Activated T-helper 1 cell treated with anti-CD3 and anti-CD28 coated beads, Interleukin-12 subunit alpha, Interleukin-12 subunit beta, Interleukin-2, Interleukin-4 antibody, amounts not matched to agents 30 ng/mL and 10 ng/mL and 1 ng/mL, durations not matched to agents 14 hours and 24 hours and 36 hours (primary cell): ENCODE measurements at places on chromosomes 12 and 14. TPM values are rescaled to one million over a fixed set of nuclear protein-coding genes. Genes with fewer than 3 reads are reported as not detected.

Gene SIX1
- 0.39 and 0.41 TPM in 2 replicates for total RNA-seq

Gene NTS
- not detected in 2 replicates for total RNA-seq

Gene KLRD1
- 2.5 and 2.7 TPM in 2 replicates for total RNA-seq

Gene TUBA1A
- 46.7 and 47.2 TPM in 2 replicates for total RNA-seq

Gene NKX2-8
- total RNA-seq = not detected in 2 replicates

Gene USP30
- 9.0 and 10.5 TPM in 2 replicates for total RNA-seq

Gene KRT3
- 0.08 TPM in 1 of 2 replicates, not detected in the other for total RNA-seq

Gene KRT76
- total RNA-seq = not detected in 2 replicates

Gene CDKN1B
- total RNA-seq = 54.8 and 61.9 TPM in 2 replicates

Gene OR6C2
- not detected in 2 replicates for total RNA-seq

Gene ACRBP
- total RNA-seq = 0.83 and 1.0 TPM in 2 replicates

Gene SLC7A8
- not detected in 2 replicates for total RNA-seq

Gene PIK3C2G
- not detected in 2 replicates for total RNA-seq

Gene MAP4K5
- 26.4 and 27.5 TPM in 2 replicates for total RNA-seq

Gene LIN7A
- total RNA-seq = 1.5 and 2.1 TPM in 2 replicates

Gene CNTN1
- total RNA-seq = not detected in 2 replicates

Gene IAPP
- not detected in 2 replicates for total RNA-seq

Gene KLHL28
- 15.9 and 16.9 TPM in 2 replicates for total RNA-seq

Gene OR10G2
- total RNA-seq = 0.24 TPM in 1 of 2 replicates, not detected in the other

Gene KRT74
- total RNA-seq = not detected in 2 replicates

Gene HOXC9
- total RNA-seq = not detected in 2 replicates

Gene ACSS3
- total RNA-seq = not detected in 2 replicates

Gene FOXA1
- total RNA-seq = 0.31 TPM in 1 of 2 replicates, not detected in the other

Gene OTX2
- total RNA-seq = not detected in 2 replicates

Gene NELL2
- 11.5 and 16.4 TPM in 2 replicates for total RNA-seq

Gene OAS2
- total RNA-seq = 113 and 119 TPM in 2 replicates

Gene TMEM121
- 9.9 and 11.7 TPM in 2 replicates for total RNA-seq

Gene UNC119B
- 24.2 and 24.6 TPM in 2 replicates for total RNA-seq

Gene SLC25A21
- total RNA-seq = not detected in 2 replicates

Gene EPYC
- total RNA-seq = not detected in 2 replicates

Gene GARIN6
- total RNA-seq = not detected in 2 replicates

Gene CLEC4E
- total RNA-seq = not detected in 2 replicates

Gene ADAM21
- not detected in 2 replicates for total RNA-seq

Gene EPS8
- 1.9 and 3.1 TPM in 2 replicates for total RNA-seq

Gene ASCL1
- total RNA-seq = 0.08 TPM in 1 of 2 replicates, not detected in the other

Gene BMP4
- not detected in 2 replicates for total RNA-seq

Gene KRT85
- not detected in 2 replicates for total RNA-seq

Gene RPGRIP1
- not detected in 2 replicates for total RNA-seq

Gene FGF23
- not detected in 2 replicates for total RNA-seq

Gene GALNT16
- total RNA-seq = 0.02 and 0.05 TPM in 2 replicates

Gene NEDD1
- 61.1 and 65.3 TPM in 2 replicates for total RNA-seq

Gene SSTR1
- total RNA-seq = not detected in 2 replicates

Gene SMOC1
- total RNA-seq = not detected in 2 replicates

Gene YY1
- 109 and 110 TPM in 2 replicates for total RNA-seq

Gene PPP1R3E
- 16.6 and 17.3 TPM in 2 replicates for total RNA-seq

Gene NRL
- 2.1 and 2.7 TPM in 2 replicates for total RNA-seq

Gene KRT77
- total RNA-seq = not detected in 2 replicates

Gene CTSG
- total RNA-seq = not detected in 2 replicates

Gene CACNA2D4
- 6.1 and 6.3 TPM in 2 replicates for total RNA-seq

Gene PPM1H
- not detected in 2 replicates for total RNA-seq

Gene CCDC60
- not detected in 2 replicates for total RNA-seq

Gene SERPINA3
- total RNA-seq = not detected in 2 replicates

Gene RHEBL1
- total RNA-seq = 8.6 and 10.7 TPM in 2 replicates

Gene GLS2
- total RNA-seq = 1.5 and 2.6 TPM in 2 replicates
